SW480 (cell line): ENCODE measurements at places on chromosomes 16 and 17.

DNA sequence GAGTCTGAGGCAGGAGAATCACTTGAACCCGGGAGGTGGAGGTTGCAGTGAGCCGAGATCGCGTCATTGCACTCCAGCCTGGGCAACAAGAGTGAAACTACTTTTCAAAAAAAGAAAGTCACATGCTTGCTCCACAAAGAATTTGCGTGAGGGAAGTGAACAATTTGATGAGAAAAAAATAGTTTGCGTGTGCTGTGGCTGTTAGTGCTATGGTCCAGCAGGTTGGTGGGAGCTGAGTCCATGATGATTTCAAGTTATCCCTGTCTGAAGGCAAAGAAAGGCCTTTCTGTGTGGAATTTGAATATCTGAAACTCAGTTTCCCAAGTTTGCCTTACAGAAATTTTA, 21.0 kb downstream of the PRCD start:
- DNase-seq = no peak

DNA sequence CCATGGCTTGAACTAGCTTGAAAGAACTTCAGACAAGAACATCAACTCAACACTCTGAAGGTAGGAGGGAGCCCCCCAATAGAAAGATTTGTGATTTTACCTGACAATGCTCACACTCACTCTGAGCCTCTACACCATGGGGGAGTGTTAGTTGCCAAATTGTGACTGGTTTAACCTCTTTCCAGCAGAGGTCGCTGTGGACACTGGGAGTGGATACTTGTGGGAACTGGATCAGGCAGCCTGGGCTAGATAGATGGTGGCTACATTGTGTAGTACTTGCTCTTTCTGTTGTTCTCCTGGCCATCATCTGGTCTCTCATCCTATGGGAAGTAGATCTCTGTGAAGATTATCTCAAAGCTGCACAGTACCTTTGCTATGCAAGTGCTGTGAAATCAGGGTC, 2.9 kb downstream of the SMPD3 start:
- peak; percentile 52 for DNase-seq

DNA sequence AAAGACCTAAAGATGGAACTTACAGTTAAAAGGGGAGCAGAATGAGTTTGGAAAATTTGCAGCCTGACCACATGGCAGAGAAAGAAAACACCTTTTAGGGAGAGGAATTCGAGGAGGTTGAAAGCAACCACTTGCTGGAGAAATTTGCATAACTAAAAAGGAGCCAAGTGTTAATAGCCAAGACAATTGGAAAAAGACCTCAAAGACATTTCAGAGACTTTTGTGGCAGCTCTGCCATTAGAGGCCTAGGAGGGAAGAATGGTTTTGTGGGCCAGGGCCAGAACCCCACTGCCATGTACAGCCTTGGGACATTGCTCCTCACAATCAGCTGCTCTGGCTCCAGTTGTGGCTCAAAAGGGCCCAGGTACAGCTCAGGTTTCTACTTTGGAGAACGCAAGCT, 338.5 kb downstream of the UTP18 start:
- DNase-seq = no peak

DNA sequence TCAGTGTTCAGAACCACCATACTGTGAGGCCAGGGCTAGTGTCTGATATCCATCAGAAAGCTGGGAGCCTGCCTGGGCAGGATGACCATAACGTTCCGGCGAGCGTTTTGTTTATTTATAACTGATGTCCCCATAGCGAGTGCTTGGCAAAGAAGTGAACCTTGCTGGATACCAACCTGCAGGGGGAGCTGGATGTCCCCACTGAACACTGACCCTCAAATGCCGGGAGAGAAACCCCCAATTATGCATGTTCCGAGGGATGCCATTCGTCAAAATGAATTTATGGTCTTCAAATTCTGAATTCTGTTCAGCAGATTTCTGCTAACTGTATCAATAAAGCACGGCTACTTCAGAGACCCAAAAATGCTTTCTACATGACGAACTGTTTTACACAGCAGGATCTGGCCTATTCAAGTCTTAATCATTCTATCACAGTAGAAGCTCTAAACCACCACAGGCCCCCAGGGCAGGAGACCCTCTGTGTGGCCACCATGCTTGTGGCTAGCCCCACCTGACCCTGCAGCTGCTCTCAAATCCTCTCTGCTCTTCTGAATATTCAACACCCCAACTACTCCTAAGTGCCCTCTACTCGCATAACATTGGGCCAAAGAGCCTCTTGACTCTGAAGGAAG, 15.2 kb downstream of the MED24 start:
- peak; percentile 50 for DNase-seq
